ENCODE measurements at places on chromosomes 16 and 17.

GRCh38 chr16:47983999-47984580 lies 171.7 kb downstream of the ABCC12 start:
- no peak for DNase-seq

DNA sequence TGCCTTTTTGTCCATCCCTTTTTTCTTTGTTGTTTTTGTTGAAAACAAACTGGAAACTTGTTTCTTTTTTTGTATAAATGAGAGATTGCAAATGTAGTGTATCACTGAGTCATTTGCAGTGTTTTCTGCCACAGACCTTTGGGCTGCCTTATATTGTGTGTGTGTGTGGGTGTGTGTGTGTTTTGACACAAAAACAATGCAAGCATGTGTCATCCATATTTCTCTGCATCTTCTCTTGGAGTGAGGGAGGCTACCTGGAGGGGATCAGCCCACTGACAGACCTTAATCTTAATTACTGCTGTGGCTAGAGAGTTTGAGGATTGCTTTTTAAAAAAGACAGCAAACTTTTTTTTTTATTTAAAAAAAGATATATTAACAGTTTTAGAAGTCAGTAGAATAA lies 4.9 kb downstream of the SOX9 start:
- no peak for DNase-seq

DNA sequence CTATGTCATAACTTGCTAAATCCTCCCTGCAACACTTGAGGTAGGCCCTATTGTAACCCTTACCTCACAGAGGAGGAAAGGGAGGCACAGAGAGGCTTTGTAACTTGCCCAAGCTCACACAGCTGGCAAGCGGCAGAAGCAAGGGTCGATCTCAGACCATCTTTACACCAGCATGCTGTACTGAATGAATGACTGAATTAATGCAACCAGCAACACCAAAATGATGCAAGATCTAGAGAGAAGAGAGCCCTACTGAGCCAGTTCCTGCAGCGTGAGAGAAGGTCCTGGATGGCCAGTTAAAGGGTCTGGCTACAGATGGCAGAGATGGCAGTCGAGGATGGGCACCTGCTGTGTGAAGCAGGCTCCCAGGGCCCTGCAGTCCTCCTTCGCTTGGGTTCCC lies 8.2 kb upstream of the KLHL36 start:
- DNase-seq, result no peak

GRCh38 chr16:74480150-74481029 lies 59.1 kb upstream of the CLEC18B start:
- peak; percentile 71 for DNase-seq

GRCh38 chr17:41984454-41984853 lies 17.9 kb downstream of the CNP start:
- DNase-seq, result no peak

GRCh38 chr16:10172848-10173655 lies 9.2 kb downstream of the GRIN2A start:
- DNase-seq, result no peak

- peak; percentile 60 for DNase-seq
These were observed 18.6 kb downstream of the C1QTNF1 start for GRCh38 chr17:79042421-79043190.

GRCh38 chr16:8380311-8380710 lies 210.0 kb downstream of the TMEM114 start:
- DNase-seq, result no peak

DNA sequence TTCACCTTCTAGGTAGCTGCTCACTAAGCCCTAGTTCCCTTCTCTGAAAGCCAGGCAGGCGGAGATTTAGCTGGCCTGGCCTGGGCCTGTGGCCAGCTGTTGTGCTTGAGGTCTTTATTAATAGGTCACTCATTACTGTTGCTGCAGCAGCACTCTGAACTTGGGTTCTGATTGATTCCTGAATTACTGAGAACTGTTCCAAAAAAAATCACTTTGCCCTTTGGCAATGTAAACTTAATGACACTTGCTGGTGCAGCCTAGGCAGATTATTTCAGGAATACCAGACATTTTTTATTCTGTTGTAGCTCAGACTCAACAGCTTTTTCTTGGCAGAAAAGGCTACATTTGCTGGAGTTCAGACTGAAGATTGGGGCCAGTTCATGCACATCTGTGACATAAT lies 2.7 kb downstream of the TOM1L1 start:
- no peak for DNase-seq

DNA sequence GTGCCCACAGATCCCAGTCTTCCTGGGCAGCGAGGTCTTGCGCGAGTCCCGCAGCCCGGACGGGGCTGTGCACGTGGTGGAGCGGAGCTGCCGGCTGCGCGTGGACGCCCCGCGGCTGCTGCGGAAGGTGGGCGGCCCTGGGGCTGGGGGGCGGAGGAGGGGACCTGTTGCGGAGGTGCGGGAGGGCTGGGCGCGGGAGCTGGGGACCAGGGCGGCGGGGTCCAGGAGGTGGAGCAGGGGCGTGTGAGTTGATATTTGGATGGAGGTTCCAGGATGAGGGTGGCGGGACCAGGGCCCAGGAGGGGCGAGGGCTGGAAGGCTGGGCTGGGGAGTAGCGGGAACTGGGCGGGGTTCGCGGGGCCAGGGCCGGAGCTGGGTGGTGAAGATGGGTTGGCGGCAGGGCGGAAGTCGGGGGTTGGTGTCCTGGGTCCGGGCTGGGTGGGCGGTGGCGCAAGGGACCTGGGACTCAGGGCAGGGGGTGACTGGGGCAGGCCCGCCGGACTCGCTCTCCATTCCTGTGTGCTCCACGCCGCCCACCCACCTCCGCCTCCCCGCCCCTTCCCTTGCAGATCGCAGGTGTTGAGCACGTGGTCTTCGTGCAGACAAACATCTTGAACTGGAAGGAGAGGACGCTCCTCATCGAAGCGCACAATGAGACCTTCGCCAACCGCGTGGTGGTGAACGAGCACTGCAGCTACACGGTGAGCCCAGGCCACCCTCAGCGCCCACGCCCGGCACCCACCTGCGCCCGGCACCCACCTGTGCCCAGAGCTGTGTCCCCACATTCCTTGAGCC lies 29.6 kb downstream of the SEC14L5 start:
- no peak for DNase-seq

DNA sequence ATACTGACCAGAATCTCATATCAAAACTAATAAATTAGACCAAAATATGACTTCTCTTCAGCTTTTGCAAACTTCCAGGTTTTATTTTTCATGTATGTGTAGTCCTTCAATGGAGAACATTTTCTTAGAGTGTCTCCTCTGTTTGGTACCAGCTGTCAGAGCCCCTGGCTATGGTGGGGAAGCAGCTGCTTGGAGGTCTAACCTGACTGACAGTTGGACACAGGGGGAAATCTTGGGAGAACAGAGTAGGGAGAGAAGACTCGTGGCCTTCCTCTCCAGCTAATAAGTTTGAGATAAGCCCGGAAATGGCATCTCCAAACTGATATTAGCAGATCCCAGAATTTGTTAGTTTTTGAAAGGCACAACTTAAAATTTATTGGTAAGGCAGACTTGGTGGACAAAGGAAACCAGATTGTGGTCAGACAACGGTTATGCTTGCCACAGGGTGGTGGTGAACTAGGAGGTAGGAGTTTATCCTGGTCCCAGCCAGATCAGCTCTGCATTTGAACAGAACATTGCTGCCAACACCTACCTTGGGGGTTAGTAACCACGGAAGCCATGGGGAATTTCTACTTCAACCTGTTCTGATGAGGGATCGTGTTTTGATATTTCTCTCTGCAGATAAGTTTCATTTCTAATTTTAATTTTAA lies 39.2 kb upstream of the IRX3 start:
- no peak for DNase-seq

DNA sequence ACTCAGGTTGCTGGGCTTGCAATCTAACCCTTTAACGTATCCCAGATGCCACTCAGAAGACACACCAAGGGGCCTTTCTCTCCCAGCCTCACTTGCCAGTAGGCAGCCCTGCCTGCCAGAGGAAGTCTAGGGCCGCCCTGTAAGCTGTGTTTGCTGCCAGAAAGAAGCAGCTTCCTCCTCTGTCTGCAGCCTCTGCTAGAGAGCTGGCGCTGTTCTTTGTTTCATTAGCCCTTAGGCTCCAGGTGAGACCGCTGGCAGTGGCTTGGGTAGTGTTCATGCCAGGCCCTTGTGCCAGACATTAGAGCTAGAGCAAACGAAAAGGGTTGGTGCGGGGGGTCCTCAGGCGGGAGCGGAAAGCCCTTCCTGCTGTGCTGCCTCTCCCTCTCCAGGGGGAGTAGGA lies 8.9 kb downstream of the CTRL start:
- DNase-seq, result no peak

- DNase-seq, result no peak
These were observed 97.9 kb upstream of the ZNF469 start for GRCh38 chr16:88284626-88285513.

DNA sequence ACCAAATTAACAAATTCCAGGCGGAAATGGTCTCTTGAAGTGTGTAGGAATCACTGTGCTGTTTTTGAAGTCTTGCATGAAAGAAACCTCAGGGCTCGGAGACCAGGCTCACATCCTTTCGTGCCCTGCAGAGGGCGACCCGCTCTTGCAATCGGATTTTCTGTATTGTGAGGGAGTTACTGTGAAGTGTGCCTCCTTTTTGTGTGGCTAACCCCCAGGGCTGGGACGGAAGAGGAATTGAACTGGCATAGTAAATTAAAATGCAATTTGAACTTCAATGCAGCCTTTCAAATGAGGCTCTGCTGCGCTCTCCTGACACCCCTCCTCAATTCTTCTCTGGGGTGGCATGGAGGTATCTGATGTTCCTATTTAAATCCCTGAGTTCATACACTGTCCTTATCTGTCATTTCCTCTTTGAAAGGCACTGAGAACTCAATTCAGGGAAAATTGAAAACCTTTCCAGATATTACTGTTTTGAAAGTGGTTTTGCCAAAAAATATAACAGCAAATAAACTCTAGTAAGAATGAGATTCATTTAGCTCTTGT lies 51.5 kb upstream of the MGAT5B start:
- peak; percentile 63 for DNase-seq

DNA sequence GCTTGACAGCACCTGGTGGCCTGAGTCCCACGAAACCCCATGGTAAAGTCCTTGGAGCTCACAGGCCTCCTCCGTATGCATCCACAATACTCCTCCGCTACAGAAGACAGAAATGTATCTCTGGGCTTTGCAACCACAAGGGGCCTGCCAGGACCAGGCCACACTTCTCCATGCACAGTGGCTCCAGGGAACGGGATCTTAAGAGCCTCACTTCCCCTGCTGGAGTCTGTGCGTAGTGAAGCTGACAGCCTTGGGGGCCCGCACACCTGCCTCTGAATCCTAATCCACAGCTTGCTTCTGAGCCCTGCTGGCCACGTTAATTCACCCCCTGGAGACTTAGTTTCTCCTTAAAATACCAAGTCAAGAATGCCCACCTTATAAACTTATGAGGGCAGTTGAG lies 125.7 kb downstream of the COPRS start:
- no peak for DNase-seq

GRCh38 chr17:17051791-17052461 lies 9.7 kb downstream of the MPRIP start:
- DNase-seq, result no peak

DNA sequence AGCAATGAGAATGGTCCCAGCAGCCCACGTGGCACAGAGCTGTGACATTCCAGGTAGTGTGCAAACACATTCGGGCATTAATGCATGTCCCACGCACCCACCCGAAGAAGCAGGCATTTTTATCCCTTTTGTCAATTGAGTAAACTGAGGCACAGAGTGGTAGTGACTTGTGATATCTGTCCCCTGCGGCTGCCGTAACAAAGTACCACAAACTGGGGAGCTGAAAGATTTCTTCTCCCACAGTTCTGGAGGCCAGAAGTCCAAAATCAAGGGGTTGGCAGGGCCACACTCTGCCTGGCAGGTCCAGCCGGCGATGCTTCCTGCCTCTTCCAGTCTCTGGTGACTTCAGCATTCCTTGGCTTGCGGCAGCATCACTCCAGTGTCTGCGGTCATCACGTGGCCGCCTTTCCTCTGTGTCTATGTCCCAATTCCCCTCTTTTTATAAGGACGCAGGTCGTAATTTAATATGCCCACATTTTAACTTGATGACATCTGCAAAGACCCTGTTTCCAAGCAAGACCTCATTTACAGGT lies 221.9 kb upstream of the GSE1 start:
- no peak for DNase-seq

GRCh38 chr17:70055000-70055399 lies 20.0 kb upstream of the KCNJ16 start:
- no peak for DNase-seq

DNA sequence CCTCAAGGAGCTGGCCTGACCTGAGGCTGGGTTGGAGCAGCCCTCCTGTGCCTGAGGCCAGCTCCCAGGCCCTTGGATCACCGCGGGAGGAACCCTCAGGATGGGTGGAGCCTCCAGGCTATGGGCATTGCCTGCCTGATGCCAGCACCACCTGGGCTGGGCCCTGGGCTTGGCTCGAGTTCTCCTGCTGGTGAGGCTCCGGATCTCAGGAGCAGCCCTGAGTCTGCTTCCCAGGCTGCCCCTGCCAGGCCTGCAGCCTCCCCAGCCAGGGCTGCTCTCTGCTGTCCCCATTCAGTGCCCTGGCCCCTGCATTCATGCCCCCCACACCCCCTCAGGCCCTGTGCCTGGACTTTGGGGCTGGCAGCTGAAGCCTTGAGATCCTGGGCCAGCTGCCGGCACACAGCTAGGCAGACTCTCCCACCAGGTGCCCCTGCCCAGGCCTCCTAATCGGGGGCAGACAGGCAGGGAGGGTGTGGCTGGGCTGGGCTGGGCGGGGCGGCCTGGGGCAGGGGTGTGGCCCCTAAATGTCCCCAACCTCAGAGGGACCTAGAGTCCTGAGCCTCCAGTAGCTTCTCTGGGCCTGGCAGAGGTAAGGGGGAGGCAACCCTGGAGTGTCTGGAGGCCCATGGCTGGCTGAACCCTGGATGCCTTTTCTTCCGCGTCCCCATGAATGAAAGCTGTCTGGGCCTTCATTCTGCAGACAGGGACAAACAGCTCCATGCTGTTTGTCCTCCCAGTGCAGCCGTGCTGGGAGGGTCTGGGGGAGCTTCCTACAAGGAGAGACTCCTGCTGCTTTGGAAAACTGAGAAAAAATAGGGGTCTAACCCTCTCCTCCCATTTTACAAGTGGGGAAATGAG lies 1.1 kb upstream of the PIGQ start:
- DNase-seq, result no peak

GRCh38 chr16:84370723-84371552 lies 2.6 kb downstream of the ATP2C2 start:
- no peak for DNase-seq

- no peak for DNase-seq
These were observed 19.0 kb downstream of the GPR179 start for GRCh38 chr17:38324772-38325171.

DNA sequence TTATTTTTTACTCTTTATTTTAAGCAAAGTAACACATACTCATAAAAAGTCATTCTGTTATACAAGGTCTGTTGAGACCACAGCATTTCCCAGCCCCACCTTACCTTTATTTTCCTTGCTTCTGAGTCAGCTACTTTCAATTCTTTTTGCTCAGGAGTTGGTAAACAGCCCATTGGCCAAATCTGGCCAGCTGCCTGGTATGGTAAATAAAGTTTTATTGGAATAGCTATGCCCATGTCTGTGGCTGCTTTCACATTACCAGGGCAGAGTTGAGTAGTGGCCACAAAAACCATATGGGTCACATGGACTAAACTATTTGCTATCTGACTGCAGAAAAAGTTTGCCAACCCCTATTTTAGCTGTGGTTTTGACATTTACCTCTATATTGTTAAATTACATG lies 3.4 kb upstream of the NSRP1 start:
- no peak for DNase-seq

- no peak for DNase-seq
These were observed 8.9 kb upstream of the ULK2 start for GRCh38 chr17:19876529-19877161.

GRCh38 chr16:58753711-58754134 lies 19.6 kb upstream of the GOT2 start:
- no peak for DNase-seq
